ENCODE measurements at places on chromosomes 4 and X.

- no peak for DNase-seq
Measured at GRCh38 chr4:105619188-105619931, 66.9 kb downstream of the ARHGEF38 start.

DNA sequence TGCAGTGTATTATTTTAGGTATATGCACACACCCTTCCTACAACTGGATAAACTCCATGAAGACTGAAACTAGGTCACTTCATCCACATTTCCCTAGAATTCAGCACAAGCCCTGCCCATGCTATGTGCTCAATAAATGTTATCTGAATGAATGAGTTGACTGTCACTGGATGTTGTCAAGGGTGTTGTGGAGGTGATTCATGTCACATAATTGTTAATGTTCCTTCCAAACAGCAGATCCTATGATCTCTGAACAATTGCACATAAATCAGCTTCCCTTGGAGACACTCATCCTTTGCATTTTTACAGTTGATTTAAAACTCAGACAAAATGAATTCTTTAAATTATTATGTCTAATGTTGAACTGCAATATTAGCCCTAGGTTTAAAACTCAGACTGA, 154.7 kb downstream of the TSPAN5 start:
- no peak for DNase-seq

DNA sequence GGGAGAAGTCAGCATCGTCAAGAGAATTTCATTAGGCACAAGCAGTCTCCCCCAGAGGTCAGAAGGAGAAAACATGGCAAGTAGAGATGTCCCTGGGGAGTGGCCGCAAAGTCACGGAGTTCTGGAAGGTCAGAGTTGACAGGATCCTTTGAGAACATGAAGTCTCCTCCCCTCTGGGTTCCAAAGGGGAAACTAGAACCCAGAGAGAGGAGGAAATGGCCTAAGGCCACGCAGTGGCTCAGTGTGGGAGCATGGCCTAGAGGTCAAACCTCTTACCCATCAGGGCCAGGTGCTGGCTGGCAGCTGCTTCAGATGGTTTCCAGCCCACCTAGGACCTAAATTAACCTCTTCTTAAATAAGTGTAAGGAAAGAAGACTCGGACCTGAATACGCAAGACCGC, 884 bp downstream of the IDH3G start:
- no peak for DNase-seq

GRCh38 chrX:39117101-39117500, 315.8 kb downstream of the MID1IP1 start:
- no peak for DNase-seq

GRCh38 chr4:3878678-3879077, 112.5 kb downstream of the ADRA2C start:
- no peak for DNase-seq

GRCh38 chr4:184824081-184824775, 1.5 kb downstream of the ACSL1 start:
- DNase-seq = no peak
